EH (cell line): ENCODE measurements at places on chromosomes 11 and 22.
A peak's percentile ranks its signal among the peaks of the same experiment; 100 is the strongest.

GRCh38 chr11:67498544-67498972 is 6.6 kb downstream of the PITPNM1 start:
- no peak for DNase-seq

DNA sequence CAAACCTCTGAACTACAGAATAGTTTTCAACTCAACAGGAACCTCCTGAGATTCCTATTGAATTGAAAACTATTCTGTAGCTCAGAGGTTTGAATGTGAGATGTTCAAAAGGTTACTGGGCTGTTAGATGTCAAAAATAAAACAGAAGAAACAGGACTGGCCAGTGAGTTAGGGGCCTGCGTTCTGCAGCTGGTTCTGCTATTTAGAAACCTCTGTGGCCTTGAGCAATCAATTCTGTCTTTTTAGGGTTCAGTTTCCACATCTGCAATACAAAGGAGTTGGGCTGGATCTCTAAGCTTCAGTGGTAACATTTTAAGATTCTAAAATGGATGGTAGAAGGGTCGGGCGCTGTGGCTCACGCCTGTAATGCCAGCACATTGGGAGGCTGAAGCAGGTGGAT is 55.8 kb downstream of the CLMP start:
- DNase-seq: no peak

GRCh38 chr11:126350836-126351235 is 4.7 kb upstream of the ST3GAL4 start:
- DNase-seq: no peak

DNA sequence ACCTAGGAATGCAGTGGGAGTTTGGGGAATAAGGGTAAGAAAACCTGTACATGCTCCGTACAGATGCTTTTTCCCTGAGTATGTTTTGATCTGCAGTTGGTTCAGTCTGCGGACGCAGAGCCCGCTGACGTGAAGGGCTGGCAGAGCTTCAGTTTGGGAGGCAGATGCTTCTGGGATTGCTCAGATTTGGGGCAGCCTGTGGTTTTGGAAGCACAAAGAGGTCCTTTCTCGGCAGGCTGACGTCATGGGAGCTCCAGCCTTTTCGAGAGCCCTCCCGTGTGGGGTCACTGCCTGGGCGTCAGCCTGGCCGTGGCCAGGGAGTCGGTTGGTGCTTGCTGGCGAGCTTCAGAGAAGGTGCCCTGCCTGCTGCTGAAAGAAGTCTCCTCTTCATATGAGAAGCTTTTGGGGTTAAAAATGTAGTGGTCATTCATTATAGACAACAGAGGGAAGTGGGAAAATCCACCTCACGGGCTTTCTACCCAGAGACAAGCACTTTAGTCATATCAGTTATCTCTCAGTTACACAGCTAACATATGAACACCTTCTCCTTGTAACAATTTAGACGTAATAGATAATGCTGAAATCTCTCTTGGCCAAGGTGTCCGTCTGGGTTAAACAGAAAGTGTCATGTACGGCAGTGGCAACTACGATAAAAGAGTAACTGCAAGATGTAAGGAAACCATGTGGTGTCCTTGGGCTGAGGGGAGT is 26.8 kb downstream of the TPCN2 start:
- DNase-seq: peak; percentile 99

DNA sequence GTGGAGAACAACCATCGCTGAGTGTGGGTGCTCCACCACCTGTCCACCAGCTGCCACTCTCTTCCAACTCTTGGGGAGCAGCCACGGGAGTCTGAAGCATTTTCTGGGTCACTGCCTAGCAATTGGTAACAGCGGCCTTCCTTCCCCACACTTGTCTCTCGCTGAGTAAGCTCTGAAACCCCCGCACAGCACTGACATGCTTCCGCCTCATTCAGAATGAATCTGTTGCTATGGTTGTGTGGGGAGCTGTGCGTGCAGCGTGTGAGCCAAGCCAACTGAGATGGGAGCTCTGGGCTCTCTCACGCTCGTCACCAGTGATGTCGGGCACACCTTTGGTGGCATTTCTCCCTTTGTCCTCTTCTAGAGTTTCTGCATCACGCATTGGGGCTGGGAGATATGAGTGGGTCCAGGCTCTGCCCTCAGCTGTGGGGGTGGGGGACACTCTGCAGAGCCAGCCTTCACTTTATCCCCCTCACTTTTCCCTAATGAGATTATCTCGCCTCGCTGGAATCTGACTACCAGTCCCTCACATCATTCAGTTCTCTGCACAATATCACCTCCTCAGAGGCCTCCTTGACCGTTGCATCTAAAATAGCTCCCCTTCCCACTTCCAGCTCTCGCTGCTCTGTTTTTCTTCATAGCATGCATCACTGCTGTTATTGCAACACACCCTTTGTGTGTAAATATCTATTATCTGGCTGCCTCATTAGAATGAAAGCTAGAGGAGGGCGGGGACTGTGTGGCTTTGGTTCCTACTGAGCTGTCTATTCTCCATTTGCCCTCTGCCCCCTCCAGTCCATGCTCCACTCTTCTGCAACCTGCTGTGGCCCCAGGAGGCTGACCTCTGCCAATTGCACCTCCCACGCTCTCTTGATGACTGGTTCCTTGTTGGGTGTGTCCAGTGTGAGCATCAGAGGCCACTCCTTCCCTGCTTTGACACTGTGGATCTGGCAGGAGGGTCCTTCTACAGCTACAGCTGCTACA is 569.9 kb upstream of the CADM1 start:
- no peak for DNase-seq

DNA sequence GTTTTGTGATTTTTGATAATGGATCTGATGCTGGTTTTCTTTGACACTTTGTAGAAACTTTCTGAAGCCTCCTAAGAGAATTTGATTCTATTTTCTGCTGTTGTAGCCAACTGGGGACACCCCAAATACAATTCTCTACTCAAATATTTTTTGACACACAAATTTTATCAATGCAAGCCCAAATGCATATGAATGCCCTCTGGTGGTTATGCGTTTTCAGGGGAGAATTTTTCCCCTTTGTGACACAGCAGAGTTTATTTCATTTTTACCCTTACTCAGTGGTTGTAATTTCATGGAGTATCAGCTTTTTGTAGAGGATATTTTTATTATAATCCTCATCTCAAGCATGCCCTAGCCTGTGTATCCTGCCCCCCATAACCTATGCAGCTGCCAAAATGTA is 44.7 kb upstream of the MTMR2 start:
- DNase-seq: peak; percentile 27

GRCh38 chr11:19336331-19336730 is 95.6 kb upstream of the E2F8 start:
- no peak for DNase-seq

- DNase-seq: no peak
Measured at GRCh38 chr22:46000081-46001027, 23.4 kb upstream of the WNT7B start.

- DNase-seq: no peak
Measured at GRCh38 chr22:25453557-25453956, 110.9 kb upstream of the GRK3 start.

GRCh38 chr11:134333312-134333711 is 1.5 kb downstream of the GLB1L2 start:
- no peak for DNase-seq

- DNase-seq: no peak
Measured at GRCh38 chr11:131677828-131678470, 307.5 kb downstream of the NTM start.

DNA sequence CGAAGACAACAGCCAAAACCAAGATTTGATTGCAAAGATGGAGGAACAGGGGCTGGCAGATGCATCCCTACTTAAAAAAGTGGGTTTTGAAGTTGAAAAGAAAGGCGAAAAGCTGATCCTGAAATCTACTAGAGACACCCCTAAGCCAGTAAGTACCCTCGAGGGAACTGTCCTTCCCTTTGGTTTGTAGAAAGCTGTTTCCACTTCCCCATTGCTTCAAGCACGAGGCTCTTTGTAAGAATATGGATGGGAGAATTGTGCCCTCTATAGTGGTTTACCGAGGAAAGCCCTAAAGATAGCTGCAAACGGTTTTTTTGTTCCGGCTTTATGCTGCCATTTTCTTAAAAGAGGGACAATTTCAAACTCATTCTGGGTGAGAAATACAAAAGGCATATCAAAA is 133.9 kb downstream of the WNT7B start:
- no peak for DNase-seq

- no peak for DNase-seq
Measured at GRCh38 chr11:95182397-95182796, 48.6 kb downstream of the SESN3 start.
